ENCODE measurements at places on chromosomes 1 and 21. TPM values are rescaled to one million over a fixed set of nuclear protein-coding genes. Genes with fewer than 3 reads are reported as not detected.
A peak's percentile ranks its signal among the peaks of the same experiment; 100 is the strongest.

GRCh38 chr1:225822655-225823403 is 12.9 kb downstream of the EPHX1 start:
- H3K36me3 ChIP-seq: no peaks in the 10 kb centered on the region
- H3K4me3 ChIP-seq: no peak overlapping the region
- no peaks in the 10 kb centered on the region for H3K27me3 ChIP-seq
- DNase-seq: no peak
- no peaks in the 10 kb centered on the region for H3K4me1 ChIP-seq
- no peak overlapping the region for H3K27ac ChIP-seq

DNA sequence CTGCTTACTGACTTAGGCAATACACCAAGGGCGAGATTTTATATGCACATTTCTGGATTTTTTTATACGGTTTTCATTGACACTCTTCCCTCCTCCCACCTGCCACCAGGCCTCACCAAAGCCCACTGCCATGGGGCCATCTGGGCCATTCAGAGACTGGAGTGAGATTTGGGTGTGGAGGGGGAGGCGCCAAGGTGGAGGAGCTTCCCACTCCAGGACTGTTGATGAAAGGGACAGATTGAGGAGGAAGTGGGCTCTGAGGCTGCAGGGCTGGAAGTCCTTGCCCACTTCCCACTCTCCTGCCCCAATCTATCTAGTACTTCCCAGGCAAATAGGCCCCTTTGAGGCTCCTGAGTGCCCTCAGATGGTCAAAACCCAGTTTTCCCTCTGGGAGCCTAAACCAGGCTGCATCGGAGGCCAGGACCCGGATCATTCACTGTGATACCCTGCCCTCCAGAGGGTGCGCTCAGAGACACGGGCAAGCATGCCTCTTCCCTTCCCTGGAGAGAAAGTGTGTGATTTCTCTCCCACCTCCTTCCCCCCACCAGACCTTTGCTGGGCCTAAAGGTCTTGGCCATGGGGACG is 57.9 kb downstream of the LACTBL1 start:
- no peaks in the 10 kb centered on the region for H3K27me3 ChIP-seq
- H3K4me3 ChIP-seq: no peak overlapping the region
- DNase-seq: no peak

- H3K4me3 ChIP-seq: peak within 1 kb of the TSS; percentile 89
- H3K27me3 ChIP-seq: no peaks in the 10 kb centered on the region
- H3K4me1 ChIP-seq: peaks cover 31% of the 10 kb centered on the region
- H3K27ac ChIP-seq: peak within 1 kb of the TSS; percentile 89
- peak; percentile 56 for DNase-seq
These were observed at the start of gene MPC2 for GRCh38 chr1:167936930-167937708. TSS of gene MPC2 (minus strand) at chr1:167937072. CDS start at chr1:167935841, 1,231 bp downstream.

RAB25 gene
- 1.8 TPM for total RNA-seq

CNTN2 gene
- not detected for total RNA-seq

All from naive thymus-derived CD4-positive, alpha-beta T cell (primary cell).